Activated CD4-positive, CD25-positive, alpha-beta regulatory T cell treated with anti-CD3 and anti-CD28 coated beads, Interleukin-2, amount 50 U/mL, for 24 hours (primary cell): ENCODE measurements at places on chromosomes 2 and 18.

DNA sequence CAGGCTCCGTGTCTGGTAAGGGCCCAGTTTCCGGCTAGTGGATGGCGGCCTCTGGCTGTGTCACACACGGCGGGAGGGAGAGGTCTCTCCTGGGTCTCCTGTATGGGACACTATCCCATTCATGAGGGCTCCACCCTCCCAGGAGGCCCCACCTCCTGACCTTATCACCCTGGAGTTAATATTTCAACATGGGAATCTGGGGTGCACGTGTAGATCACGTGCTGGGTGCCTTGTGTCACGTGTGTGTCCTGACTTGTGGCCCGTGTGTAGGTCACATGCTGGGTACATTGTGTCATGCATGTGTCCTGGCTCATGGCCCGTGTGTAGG is 9.9 kb downstream of the NEU4 start:
- ATAC-seq = no peak

- no peak for ATAC-seq
These were observed 11.9 kb upstream of the CREG2 start for GRCh38 chr2:101399021-101399799.

DNA sequence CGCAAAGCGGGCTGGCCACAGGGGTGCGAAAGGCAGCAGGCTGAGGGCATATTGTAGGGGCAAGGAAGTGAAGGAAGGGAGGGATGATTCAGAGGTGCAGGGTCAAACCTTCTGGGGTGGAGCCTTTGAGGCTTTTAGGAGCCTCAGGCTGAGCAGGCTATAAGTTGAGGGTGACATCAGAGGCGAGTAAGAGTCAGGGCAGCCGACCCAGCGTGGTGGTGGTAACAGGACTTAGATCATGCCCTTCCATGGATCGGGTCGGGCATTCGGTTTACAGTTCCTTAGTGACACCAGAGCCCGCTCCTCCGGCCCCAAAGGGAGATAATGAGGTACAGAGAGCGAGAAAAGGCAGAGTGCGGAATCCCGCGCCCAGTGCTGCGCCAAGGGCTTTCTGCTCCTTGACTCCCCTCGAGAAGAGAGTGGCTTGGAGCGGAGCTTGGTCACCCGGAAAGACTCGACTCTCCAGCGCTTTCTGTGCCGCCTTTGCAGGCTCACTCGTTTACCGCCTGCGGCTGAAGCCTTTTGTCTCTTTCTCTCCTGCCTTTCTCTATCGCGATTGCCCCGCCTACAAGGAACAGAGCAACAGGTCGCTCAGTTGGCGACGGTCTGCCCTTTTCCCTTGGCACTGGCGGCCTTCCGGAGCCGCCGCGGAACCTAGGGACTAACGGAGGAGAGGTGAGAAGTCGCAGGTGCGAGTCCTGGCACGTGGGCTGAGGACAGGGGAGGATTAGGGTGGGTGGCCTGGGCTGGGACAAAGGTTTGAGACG is 720 bp downstream of the LBX2 start:
- peak; percentile 59 for ATAC-seq

DNA sequence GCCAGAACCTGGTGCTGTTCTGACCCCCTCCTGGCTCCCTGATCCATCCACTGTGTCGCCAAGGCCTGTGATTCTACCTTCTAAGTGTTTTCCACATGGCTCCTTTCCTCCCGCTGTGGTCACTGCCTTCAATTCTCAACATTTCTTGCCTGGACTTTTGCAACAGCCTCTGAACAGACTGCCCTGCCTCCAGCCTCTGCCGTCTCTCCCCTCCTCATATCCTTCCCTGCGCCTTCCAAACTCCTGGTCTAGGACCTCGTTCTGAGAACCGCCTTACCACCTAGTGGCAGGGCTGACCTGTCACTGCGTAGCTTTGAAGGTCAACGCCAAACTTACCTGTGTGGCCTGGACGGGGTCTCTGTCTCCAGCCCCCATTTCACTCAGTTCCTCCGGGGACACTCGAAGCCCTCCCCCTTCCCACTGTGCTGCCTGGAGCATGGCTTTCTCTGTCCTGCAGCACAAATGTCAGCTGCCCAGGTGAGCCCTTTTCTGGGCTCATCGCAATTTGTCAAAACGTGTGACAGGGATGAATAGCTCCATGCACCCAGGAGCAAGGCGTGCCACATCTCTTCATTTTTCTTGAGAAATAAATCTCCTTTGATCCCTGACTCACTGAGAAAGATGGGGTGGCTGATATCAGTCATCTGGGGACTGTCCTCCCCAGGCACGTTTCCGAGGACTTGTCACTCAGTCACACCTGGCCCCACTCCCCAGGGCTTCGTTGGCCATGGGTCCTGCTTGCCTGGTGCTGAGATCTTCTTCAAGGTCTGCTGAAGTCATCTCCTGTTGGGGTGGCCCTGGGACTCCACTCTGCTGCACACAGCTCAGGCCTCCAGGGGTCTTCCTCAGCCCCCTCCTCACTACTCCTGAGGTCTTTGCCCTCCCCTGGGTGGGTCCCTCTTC is 46.7 kb downstream of the LDLRAD4 start:
- ATAC-seq = peak; percentile 63

DNA sequence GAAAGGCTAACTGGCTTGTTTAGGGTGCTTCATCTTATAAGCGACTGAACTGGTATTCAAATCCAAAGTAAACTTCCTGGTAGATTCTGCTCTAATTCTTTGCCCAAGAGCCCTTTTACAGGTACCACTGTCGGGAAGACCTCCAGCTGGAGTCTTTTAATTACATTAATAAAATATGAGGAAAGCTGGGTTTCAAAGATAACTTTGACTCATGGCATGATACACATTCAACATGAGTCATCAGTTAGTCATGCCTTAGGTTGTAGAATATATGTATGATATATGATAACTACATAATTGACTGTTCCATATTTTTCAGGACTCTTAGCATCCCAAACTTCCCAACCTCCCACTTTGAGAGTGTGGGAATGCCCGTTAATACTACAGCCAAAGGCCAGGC is 32.3 kb downstream of the ZCCHC2 start:
- ATAC-seq = peak; percentile 87

DNA sequence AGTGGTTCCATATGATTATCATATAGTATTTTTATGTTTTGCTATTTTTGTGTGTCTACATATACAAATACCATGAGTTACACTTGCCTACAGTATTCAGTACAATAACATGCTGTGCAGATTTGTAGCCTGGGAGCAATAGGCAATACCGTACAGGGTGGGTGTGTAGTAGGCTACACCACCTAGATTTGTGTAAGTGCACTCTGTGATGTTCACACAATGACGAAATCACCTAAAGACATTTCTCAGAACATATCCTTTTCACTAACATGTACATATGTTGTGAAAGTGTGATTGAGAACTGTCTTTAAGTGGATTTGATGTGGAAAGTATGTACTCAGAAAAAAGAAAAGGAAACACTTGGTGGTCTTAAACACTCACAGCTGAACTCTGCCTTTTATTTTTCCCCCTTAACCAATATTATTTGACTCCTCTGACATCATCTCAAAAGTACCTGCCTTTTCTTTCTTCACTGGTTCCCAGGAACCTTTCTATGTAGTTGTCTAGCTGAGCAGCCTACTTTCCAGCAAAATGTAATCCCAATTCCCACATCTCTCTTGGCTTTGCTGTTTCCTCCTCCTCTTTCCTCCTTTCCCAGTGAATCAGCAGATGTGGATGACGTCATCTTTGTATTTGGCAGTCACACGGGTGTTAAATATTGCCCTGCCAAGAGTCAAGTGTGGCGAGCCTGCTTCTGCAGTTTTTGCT is 47.7 kb downstream of the OSBPL6 start:
- ATAC-seq = no peak

DNA sequence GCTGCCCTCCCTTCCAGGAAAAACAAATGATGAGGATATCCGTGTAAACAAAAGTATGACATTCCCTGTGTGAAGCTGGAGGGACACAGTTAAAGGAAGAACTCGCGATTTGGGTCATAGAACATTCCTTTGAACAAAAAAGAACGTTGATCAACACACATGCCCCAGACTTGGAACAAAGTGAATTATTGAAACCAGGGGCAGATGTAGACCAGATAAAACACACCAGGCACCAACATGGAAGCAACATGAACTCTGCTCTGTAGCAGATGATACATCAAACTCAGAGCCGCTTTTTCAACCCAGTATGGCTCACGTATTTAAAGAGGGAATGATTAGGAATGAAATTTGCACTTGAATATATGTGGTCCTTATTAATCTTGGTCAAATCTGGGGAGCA is 206.5 kb downstream of the TMEM182 start:
- no peak for ATAC-seq

DNA sequence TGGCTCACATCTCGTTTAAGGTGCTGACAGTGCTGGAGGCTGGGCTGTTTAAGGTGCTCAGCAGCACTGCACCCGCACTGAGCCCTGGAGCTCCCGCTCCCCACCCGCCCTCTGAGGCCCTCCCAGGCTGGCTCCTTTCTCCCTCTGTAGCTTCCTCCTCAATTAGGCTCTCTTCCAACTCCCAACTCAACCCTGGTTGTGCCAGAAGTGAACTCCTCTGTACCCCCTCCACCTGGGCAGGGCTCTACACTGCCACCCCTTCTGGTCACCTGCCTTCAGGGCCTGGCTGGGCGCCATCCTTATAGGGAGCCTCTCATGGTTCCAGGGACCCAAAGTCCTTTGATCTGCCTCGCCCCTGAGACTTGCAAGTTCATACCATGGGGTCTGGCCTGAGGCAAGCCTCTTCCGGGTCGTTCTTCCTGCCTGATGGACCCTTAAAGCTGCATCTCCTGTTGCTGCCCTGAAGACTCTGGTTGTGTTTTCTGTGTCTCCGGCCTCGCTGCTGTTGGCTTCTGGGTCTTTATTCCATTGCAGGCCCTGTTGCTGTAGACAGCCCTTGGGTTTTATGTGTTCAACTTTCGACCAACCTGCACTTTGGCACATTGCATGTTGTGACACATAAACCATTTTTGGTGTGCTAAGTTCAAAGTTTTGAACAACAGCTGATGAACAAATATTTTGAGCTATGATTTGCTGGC is 199.6 kb downstream of the LDLRAD4 start:
- ATAC-seq = no peak

DNA sequence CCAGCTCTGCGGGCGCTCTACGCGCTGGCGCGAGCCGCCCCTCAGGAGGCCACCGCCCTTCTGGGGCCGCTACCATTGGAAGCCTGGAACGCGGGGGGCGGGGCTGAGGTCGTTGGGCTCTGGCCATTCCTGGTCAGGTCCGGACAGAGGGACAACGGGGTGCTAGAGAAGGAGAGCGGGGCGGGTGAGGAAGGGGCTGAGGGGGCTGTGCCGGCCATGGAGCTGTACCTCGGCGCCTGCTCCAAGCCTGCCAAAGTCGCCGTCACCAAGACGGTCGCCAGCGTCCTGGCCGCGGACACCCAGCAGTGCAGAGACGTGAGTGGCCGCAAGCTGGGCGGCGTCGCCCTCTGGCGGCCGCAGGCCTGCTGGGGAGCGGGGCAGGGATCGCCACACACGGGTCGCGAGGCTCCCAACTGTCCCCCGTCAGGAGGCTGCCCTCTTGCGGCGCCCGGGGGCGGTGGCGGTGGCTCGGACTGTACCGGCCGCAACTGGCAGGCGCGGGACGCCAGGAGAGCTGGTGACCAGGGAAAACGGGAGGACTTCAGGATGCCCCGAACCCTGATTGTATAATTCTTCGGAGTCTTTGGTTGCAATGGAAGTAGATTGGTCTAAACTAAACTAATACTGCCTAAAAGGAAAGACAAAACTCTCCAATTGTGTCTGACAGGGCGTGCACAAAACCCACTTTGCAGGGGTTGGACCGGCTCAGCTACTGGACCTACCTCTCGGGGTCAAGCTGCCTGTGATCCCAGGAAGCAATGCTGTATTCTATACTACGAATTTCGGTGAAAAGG is at the start of gene FSIP2:
FSIP2 (plus strand) TSS at position 126 of the 794 bp plus-strand sequence; CDS start at position 217, 91 bp downstream.
- ATAC-seq = no peak

- ATAC-seq = no peak
These were observed 14.1 kb downstream of the LAMA3 start for GRCh38 chr18:23703057-23703986.

DNA sequence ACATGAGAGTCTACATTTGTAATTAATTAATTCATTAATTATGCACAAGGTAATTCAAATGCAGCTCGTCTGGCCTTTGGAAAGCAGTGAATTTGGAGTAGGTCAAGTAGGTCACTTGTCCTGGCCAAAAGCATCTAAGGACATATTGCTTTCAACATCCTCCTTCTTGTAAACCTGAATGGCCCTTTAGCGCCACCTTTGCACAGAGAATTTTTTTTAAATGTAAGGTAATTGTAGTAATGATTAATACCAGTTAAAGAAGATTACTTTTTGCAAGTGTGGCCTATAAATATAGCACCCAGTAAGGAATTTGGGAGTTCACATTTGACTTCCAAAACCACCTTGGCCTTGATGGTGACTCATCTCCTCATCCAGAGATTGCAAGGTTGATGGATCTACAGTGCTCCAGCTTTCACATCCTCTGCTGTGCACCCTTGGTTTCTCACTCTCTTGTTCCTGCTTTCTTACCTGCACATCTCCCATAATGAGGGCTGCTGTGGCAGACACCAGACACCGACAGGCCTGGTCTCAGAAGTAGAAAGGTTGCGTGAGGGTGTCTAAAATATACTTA is 481.7 kb downstream of the TGIF1 start:
- ATAC-seq = no peak

DNA sequence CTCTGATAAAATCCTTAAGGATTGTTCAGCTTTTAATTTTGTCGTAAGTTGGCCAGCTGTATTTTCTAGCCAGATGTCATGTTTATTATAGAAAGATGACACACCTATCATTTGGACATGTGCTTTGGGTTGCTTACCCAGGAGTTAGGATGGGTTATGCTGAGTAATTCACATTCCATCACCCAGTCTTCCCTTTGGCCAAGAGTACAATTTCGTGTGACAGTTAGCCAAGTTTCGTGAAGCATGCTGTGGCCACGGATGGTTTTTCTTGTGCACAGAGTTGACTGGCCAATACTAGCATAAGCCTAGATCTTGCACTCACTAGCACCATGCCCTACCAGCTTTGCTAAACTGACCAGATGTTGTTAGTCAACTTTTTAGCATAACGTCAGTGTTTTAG is 5.8 kb downstream of the MAPRE3 start:
- ATAC-seq = no peak

GRCh38 chr2:127735044-127735443 is 33.7 kb downstream of the SFT2D3 start:
- no peak for ATAC-seq

GRCh38 chr2:45723857-45724256 is 72.4 kb downstream of the PRKCE start:
- ATAC-seq = no peak

DNA sequence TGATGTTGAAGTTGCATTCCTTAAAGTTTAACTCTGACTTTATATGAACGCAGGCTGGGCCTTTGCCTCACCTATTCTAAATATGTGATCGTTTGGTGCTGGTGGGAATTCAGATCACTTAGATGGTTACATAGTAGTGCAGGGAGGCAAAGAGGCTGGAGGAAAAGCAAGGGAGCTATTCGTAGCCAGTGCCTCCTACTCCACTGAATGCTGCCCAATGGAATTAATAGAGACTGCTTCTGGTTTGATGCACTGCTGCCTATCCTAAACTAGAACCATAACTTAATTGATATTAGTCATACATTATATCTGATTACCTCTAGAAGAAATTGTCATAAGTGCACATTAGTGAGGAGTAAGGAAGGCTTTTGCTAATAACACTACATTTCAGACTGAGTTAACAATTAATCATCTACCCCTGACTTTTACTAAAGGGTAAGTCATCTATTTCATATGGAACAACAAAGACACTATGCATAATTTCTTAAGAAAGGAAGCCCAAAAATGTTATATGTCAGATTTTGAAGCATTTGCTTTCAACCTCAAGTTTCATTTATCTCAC is 72.3 kb downstream of the SLC5A7 start:
- no peak for ATAC-seq
